ENCODE measurements at places on chromosomes 2 and 18. TPM values are rescaled to one million over a fixed set of nuclear protein-coding genes. Genes with fewer than 3 reads are reported as not detected.
A peak's percentile ranks its signal among the peaks of the same experiment; 100 is the strongest.

RBM44 gene
- 0.51 TPM for total RNA-seq

- no peak for DNase-seq
These were observed 494.5 kb upstream of the MAP2 start for GRCh38 chr2:208929139-208929864.

DNA sequence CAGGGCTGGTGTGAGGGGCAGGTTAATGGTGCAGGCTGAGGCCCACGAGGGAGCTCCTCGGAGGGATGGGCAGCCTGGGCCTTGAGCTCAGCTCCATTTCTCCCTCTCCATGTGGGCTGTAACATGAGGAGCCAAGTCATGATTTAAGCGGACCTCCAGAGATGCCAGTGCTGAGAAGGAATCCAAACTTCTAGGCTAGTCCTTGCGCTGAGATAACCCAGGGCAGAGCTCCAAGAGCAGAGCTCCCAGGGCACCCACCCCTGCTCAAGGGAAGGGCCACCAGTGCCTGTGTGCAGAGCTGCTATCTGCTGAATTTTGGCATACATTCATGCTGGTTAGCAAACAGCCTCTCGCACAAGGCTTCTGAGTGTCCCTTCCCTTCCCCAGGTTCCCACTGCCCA, 95.1 kb downstream of the MRO start:
- DNase-seq: no peak

CHCHD5 gene
- total RNA-seq: 27.9 TPM

- DNase-seq: peak; percentile 43
These were observed 17.4 kb upstream of the LMAN1 start for GRCh38 chr18:59376351-59376935.

DNA sequence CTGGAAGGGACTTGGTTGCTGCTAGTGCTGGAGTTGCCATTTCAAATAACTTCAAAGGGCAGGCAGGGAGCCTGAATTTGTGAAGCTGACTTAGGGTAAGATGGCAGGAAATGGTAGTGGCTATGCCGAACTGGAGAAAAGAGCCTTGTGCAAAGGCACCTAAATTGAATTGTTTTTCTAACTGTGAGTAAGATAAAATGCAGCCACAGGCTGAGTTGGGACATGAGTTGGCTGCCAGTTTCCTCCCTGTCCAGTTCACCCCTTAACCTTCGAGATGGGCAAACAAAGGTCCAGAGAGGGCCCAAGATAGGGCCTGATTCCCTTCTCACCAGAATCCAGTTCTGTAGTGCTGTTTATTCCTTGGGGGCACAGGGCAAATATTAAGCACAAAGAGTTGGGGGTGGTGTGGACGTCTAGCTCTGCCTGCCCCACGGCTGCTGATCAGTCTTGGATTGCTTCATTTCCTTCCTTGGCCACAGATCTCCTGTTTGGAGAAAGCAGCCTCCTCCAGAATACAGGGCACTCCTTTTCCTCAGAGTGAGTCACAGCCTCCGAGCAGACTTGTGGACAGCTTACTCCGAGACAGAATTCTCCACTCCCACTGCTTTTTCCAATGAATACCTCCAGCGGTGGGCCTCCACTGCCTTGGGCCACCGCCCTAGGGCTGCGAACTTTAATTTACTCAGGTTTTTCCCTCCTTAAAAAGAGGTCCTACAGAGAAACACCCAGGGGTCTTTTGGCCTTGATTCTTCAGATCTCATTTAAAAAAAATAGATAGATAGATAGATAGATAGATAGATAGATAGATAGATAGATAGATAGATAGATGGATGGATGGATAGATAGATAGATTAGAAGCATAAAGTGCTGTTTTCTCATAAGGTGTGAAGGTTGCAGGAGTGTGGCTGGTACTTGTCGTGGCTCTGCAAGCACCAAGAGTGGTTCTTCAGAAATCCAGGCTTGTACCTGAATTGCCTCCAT, 18.4 kb upstream of the SLC20A1 start:
- peak; percentile 96 for DNase-seq

Measured in PC-3 (cell line).